ENCODE measurements at places on chromosomes 13 and 19.

- no peak for DNase-seq
These were observed 10.8 kb downstream of the RASL11A start for GRCh38 chr13:27281420-27281819.

- no peak for DNase-seq
These were observed 15.5 kb downstream of the IRGC start for GRCh38 chr19:43731346-43731745.

GRCh38 chr19:51889934-51890333, 2.2 kb upstream of the ZNF577 start:
- no peak for DNase-seq

GRCh38 chr13:34352958-34353357, 535.0 kb downstream of the RFC3 start:
- no peak for DNase-seq

- DNase-seq: no peak
These were observed 116.6 kb downstream of the CDK8 start for GRCh38 chr13:26370553-26370952.

GRCh38 chr19:34128558-34129250, 43.6 kb upstream of the LSM14A start:
- DNase-seq: no peak

- no peak for DNase-seq
These were observed 18.5 kb downstream of the TNFRSF19 start for GRCh38 chr13:23588666-23589065.

- no peak for DNase-seq
These were observed 1.2 kb downstream of the PRKCG start for GRCh38 chr19:53883231-53883661.

GRCh38 chr13:113201815-113202214, 6.7 kb downstream of the PCID2 start:
- DNase-seq: no peak
